Muscle of back (tissue), 13 donors: ENCODE measurements at places on chromosomes 11 and 22. TPM values are rescaled to one million over a fixed set of nuclear protein-coding genes. Genes with fewer than 3 reads are reported as not detected.

LDLRAD3 gene
- polyA plus RNA-seq = 21.2 TPM

CALCA gene
- not detected for polyA plus RNA-seq

ACTN3 gene
- polyA plus RNA-seq = 84.8 TPM

GRCh38 chr11:17014833-17015626 lies 816 bp upstream of the PLEKHA7 start:
- DNase-seq = no peak

DNA sequence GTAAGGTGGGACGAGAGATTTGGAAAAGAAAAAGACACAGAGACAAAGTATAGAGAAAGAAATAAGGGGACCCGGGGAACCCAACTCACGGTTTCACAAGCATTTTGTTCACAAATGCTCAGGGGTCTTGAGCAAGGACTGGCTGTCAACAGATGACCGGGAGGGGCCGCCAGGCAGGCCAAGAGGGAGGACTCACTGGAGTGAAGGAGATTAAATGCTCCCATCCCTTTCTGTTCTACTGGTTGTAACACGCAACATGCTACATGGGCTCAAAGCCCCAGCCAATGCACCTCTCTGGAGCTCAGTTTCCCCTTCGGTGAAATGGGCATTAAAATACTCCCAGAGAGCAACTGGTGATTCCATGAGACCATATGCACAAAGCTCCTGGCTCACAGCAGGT lies 13.4 kb downstream of the SHANK2 start:
- no peak for DNase-seq
